NCI-H187 (cell line): ENCODE measurements at places on chromosomes 16 and 17.

- DNase-seq, result peak; percentile 36
Measured at GRCh38 chr16:391885-392335, 5.1 kb upstream of the NME4 start.

GRCh38 chr17:82320956-82321927 is 3.8 kb upstream of the CD7 start:
- DNase-seq, result no peak

GRCh38 chr17:56597495-56597990 is 4.0 kb downstream of the NOG start:
- no peak for DNase-seq

DNA sequence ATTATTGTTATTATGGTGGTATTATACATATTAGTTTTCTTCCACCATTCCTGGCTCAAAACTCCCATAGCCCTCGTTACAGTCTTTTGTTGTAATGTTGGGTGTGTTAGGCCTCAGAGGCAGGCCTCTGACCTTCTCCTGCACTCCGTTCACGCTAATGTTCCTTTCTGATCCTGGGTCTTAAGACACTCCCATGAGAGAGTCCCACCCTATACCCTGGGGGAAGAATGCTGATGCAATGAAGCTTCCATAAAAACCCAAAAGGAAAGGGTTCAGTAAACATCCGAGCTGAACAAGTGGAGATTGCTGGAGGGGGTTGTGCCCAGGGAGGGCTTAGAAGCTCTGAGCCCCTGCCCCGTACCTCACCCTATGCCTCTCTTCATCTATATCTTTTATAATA is 141.3 kb upstream of the NETO2 start:
- DNase-seq, result no peak

GRCh38 chr16:90000733-90001427 is 18.4 kb downstream of the DBNDD1 start:
- no peak for DNase-seq

GRCh38 chr16:57277586-57277985 is 6.9 kb downstream of the PLLP start:
- no peak for DNase-seq

DNA sequence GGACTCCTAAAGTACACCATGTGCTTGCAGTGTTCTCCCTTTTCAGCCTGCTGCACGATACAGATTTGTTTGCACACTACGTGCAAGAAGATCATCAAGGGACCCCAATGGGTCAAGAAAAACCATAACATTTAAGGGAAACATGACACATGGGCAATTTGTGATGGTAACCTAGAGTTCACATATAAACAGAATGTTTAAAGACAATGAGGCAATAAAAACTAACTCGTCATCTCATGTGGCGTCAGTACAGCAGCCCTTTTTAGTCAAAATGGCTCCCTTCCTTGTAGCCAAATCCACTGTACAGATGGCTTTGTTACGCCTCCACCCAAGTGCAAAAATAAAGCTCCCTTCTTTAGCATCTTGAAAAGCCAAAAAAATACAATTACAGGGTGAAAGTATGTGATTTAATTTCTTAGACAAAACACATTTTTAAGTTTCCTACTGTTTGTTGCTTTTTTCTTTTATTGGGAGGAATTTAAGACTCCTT is 173.7 kb downstream of the CDK5R1 start:
- DNase-seq, result no peak

GRCh38 chr17:12505866-12506265 is 159.8 kb upstream of the MYOCD start:
- DNase-seq, result no peak

DNA sequence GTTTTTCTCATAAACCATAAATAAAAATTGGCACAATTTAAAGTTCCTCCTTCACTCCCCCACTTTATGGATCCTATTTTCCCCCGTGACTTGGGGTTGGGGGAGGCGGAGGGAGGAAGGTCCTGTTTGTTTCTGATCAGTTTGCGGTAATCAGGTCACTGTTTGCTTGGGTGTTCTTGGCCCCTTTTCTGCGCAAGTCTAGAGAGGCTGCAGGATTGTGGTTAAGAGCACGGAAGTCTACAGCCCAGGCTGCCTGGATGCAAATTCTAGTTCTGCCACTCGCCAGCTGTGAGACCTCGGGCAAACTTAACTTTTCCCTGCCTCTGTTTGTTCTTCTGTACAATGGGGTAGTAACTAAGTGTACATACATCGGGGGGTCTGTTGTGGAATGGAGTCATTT is 12.1 kb downstream of the ATP2C2 start:
- DNase-seq, result no peak

- no peak for DNase-seq
Measured at GRCh38 chr16:566475-567372, at the start of gene NHLRC4. Gene NHLRC4, plus strand, starts transcription at chr16:567005. Its CDS starts 1,043 bp downstream, at chr16:568048.

DNA sequence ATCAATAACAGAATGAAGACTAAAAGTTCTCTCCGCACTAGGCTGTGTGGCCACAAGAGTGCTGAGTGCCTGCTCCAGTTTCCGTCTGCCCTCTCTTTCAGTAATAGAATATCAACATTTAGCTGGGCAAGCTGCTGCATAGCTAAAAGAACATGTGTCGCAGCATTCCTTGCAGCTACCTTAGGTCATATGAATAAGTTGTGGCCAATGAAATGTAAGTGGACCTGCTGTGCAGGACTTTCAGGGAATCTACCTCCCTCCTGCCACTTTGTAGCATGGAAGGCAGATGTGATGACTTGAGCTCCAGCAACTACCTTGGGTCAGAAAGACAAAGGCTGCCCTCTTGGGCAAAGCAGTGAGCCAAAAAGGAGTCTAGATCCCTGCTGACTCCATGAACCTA is 25.4 kb downstream of the SLC39A11 start:
- no peak for DNase-seq

DNA sequence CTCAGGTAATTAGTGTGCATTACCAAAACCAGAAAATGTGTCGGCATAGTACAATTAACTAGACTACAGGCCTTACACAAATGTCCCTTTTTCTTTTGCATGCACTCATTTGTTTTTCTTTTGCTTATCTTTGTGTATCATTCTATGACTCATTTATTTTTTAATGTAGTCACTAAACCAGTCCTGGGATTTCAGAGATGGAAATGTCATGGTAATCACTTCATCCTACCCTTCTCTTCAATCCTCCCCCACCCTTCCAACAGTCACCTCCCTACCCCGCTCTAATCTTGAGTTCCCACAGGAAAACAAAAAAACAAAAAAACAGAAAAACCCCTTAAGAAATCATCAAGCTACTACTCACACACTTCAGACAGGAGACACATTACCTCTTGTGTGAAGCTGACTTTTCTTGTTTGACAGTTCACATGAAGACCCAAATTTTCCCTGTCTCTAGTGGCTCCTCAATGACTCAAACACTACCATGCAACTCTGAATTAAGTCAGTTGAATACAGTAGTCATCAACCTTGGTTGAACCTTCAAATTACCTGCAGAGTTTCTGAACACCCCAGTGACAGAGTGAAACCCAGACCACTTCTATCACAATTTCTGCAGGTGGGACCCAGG is 242.4 kb upstream of the SALL1 start:
- no peak for DNase-seq

GRCh38 chr17:418421-418751 is 65.8 kb upstream of the RPH3AL start:
- no peak for DNase-seq

GRCh38 chr17:2235792-2236366 is 67.7 kb downstream of the SMG6 start:
- no peak for DNase-seq

GRCh38 chr17:13084420-13084819 is 66.6 kb upstream of the ELAC2 start:
- no peak for DNase-seq

DNA sequence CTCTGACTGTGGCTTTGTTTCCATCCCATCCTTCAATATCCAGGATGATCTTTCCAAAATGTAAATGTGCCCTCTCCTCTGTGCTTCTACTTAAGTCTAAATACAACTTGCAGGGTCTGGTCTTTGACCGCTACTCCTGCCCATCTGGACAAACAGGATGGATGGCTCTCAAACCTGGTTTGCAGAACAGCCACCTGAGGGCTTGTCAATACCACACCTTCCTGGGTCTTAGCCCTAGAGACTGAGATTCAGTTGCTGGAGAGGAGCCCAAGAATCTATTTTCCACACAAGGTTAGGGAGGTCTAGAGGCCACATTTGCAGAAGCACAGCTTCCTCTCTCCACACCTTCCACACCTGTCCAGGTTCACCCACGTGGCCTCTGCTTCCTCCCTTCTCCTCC is 1.9 kb upstream of the GRB7 start:
- DNase-seq, result no peak

DNA sequence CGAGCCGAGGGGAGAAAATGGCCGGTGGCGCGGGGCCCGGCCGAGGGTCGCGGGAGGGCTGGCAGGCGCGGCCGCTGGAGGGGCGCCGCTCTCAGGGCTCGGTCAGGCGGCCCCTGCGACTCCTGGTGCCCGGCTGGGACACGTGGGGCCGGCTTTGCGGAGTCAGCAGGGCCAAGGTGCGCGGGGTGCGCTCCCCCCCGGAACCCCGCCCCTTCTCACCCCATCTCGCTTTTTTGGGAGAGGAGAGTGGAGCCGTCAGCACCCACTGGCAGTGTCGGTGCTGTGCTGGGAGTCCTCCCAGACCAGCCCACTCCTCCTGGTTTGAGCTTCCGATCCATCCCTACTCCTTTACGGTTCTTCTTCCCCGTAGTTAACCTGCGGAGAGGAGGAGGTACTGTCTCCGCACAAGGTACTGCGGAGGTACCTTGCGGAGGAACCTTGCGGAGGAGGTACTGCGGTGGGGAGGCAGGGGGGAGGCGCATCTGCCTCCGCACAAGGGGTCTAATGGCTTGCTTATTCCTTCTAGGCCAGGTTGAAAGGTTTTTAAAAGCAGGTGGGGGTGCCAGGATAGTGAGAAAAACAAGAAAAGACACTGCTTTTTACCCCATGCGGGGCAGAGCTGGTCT is 19.1 kb upstream of the CBX8 start:
- DNase-seq, result no peak

GRCh38 chr17:41284546-41284945 is 9.0 kb downstream of the KRTAP9-7 start:
- DNase-seq, result no peak

GRCh38 chr17:79363552-79364275 is 247.1 kb downstream of the RBFOX3 start:
- DNase-seq, result no peak

DNA sequence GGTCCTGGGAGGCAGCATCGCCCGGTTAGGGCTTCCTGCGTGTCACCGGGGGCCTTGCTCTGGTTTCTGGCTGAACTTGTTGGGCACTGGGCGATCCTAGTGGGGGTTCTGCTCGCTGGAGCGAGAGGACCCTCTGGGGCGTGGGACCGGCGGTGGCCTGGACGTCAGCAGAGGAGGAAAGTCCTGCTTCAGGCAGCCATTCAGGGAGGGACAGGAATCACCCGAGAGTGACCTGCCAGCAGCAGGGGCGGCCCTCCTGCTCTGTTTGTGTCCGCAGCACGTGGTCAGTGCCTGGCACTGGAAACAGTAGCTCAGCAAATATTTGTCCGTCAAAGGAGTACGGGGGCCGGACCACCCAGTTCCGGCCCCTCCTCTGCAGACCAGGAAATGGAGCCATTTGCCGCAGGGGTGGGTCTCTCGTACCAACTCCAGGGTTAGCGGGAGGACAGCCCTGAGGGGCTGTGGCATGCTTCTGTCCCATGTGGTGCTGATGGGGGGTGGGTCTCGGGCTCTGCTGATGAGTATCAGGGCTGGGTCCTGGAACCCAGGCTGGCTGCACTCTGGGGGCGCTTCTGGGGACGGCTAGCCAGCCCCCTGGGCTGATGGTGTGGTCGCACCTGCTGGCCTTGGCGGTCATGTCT is 48.3 kb downstream of the BAIAP2 start:
- DNase-seq, result no peak

- no peak for DNase-seq
Measured at GRCh38 chr16:79154086-79154485, 446.5 kb downstream of the MAF start.

DNA sequence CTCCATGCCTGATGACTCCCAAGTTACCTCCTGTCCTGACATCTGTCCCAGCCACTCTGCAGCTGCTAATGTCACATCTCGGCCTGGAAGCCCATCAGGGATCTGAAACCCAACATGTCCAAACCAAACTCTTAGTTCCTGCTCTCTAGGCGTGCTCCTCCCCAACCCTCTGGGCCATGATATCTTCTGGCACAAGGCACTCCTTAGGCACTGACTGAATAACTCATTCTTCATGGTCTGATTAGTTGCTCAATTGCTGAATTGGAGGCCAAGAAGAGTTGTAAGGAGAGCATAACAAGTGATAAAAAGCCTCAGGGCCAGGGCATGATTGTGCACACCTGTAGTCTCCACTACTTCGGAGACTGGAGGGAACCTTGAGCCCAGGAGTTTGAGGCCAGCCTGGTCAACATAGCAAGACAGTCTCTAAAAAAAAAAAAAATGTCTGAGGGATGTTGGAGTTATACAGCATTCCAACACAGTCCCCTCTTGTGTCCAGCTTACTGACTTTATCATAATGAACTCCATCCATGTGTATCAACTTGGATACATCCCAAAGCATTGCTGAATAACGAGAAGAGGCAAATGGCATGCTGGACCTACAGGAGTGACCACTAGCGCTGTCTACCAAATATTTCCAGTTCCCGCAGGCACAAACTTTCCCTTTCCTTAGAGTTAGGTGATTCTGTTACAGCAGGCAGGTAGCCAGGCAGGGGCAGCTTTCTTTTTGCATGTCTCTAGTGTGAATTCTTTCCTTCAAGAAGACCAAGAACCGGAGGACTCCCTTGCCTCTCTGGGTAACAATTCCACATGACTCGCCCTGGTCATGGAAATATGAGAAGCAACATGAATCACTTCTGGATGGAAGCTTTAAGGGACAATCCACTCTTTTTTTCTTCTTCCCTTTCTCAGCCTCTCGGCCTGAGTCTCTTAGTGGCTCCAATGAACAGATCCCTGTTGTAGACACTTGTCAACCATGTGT is 18.1 kb upstream of the SHCBP1 start:
- no peak for DNase-seq

DNA sequence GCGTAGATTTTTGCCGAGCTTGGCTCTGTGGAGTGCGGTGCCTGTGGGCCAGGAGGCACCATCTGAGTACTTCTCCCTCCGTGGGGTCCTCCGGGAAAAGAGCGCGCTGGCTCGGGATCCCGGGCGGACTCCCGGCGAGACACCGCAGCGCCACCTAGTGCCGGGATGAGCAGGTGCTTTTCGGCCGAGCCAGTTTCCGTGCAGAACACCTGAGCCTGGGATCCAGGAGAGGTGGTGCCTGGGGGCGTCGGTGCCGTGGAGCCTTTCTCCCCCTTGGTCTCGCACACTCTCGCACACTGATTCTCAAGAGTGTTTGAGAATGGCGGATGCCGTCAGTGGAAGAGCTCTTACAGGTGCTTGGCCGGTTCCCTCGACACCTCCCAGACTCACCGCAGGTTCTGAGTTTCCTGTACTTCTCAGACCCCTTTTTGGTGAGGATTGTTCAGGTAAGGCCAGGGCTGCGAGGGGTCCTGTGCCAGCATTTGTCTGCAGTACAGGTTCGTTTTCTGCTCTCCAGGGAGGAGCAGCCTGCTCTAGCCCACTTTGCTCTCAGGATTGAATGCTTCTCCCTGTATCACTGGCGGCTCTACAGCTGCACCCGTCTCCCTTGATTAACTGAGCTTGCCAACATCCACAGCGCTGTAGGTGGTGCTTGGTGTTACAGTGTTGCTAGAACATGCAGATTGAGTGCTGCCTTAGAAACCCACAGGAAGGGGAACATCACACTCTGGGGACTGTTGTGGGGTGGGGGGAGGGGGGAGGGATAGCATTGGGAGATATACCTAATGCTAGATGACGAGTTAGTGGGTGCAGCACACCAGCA is 23.3 kb downstream of the TBCD start:
- DNase-seq, result no peak

GRCh38 chr17:56111706-56112485 is 41.4 kb upstream of the ANKFN1 start:
- peak; percentile 54 for DNase-seq
